Ammon's horn (tissue), 1 donor: ENCODE measurements at places on chromosomes 7 and 10.

GRCh38 chr10:73872190-73872710, 2.1 kb downstream of the CAMK2G start:
- DNase-seq = peak; percentile 57

- DNase-seq = no peak
Observed at GRCh38 chr7:885261-885892, 9.0 kb downstream of the GET4 start.

DNA sequence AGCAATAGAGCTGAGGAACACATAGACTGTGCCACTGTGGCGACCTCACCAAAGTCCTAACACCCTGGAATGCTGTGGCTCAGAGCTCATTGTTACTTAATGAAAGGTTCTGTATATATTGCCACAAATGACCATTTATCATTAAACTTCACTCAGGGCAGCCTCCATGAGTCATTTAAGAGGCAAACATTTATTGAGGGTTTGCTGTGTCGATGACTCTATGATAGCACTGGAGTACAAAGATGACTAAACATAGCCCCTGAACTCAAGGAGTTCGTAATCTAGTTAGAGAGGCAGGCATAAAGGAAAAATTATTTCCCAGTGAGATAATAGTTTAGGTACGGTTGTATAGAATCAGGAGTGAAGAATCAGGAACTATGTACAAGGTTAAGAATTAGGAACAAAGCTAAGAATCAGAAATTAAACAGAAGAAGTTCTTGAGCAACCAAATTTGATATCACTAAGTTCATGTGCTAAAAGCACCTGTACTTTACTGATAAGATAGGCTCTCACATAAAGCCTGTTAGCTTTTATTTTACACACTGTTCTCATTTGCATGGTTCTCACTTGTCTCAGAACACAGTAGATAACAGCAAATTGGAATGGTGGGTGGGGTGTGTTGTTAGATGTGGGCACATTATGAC, 7.9 kb downstream of the ENTPD7 start:
- DNase-seq = peak; percentile 7

GRCh38 chr7:118602090-118602489, 377.6 kb downstream of the ANKRD7 start:
- no peak for DNase-seq

- DNase-seq = no peak
Observed at GRCh38 chr7:47520406-47520805, 61.5 kb downstream of the TNS3 start.

GRCh38 chr7:121273467-121274167, 55.2 kb upstream of the WNT16 start:
- no peak for DNase-seq

DNA sequence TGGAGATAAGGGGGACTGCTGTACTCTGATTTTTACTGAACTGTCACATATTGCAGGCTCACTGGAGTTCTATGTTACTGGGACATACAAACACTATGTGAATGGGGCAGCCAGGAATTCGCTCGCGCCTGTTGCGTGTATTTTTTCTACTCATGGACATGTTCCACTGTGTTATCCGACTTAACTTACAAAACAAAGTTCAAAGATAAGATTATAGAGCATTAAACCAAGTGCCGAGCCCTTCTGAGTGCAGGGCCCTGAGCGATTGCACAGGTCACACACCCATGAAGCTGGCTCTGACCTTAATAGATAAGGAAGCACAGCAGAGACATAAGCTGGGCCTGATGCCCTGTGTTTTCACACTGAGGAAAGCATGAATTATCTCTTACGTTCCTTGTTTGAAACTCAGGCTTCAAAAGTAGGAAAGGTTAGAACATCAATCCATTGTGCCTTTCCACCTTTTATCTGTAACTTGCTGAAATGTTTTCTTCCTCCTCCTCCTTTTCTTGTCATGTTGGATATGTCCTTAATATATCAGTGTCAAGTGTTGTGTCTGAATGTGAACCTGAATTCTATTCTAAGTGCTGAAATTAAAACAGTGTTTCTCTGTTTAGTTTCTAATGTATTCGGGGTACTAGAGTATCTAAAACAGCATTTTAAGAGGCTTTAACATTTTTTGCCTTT, 273.8 kb downstream of the AUTS2 start:
- DNase-seq = no peak

DNA sequence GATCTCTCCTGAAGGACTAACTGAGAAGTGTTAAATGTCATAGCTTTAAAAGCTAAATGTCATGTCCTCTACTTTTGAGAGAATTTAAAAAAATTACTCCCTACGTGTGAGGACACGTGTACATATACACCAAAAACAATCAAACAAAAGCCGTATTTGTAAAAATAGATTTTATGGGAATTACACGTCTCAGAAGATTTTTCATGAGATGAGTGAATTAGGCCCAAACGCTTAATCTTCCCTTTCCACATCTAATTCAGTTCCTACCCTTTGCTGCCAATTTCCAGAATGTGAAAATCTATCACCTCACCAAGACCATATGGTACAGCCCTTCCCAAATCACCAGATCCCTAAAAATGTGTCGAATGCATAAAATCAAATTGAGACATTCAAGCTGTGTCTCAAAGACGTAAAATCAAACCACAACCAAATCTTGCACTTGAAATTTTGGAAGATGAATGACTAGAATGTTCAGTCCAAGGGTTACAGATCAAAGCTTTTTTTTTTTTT, 1.0 kb upstream of the CTTNBP2 start:
- no peak for DNase-seq

- no peak for DNase-seq
Observed at GRCh38 chr10:3868271-3868664, 83.3 kb upstream of the KLF6 start.

- DNase-seq = no peak
Observed at GRCh38 chr7:2862831-2863361, 18.8 kb upstream of the GNA12 start.

GRCh38 chr7:42453931-42454361, 216.9 kb upstream of the GLI3 start:
- DNase-seq = no peak

GRCh38 chr10:34112171-34112782, 702.8 kb downstream of the PARD3 start:
- DNase-seq = no peak

GRCh38 chr7:98281757-98282606, 496 bp downstream of the BRI3 start:
- no peak for DNase-seq

GRCh38 chr7:133501771-133502170, 248.9 kb downstream of the EXOC4 start:
- no peak for DNase-seq

DNA sequence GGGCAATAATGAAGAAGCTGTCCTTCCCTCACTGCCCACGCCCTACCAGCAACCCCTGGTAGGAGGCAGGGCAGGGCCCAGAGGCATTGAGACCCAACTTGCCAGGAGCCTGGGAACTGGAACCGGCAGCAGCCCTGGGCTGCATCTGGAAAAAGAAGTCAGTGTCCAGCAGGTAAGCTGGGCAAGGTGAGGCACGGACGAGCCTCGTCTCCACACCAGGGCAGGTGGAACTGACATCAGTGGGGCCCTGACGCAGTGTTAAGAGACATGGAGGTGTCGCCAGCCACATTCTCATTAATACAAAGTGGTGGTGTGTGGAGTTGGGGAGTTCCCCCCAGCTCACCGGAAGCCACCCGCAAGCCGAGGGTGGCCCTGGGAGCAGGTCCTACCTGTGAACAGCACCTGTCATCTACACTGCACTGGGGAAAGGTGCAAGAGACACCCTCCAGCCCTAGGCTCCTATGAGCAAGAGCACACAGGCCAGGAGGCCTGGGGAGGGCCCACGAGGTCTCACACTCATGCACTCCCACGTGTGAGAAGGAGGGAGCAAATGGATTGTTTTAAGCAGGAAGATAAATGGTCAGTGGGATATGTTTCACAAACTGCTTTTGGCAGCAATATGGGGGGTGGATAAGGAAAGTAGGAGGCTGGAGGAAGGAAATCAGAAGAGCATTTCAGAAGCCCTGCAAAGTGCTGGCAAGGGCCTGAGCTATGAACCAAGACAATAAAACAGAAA, 53.6 kb downstream of the COBL start:
- DNase-seq = no peak

GRCh38 chr10:62907470-62908212, 91.5 kb upstream of the EGR2 start:
- DNase-seq = no peak

DNA sequence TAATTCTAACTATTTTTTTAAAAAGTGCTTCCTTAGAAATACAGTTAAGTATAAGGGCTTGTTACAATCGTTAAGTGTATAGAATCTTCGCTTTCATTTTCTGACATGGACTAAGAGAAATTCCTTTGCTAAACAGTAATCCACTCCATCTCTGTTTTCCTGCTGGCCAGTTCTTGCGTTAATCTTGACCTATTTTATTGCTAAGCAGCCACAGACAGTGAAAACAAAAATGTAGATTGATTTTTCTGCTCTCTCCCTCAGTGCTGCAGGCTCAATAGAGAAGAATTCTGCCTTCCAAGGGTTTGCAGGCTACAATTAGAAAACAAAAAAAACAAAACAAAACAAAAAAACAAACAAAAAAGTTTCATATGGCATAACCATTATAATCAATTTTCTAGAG, 310.4 kb upstream of the ADARB2 start:
- no peak for DNase-seq

- DNase-seq = no peak
Observed at GRCh38 chr10:119006451-119007210, 22.9 kb upstream of the NANOS1 start.

DNA sequence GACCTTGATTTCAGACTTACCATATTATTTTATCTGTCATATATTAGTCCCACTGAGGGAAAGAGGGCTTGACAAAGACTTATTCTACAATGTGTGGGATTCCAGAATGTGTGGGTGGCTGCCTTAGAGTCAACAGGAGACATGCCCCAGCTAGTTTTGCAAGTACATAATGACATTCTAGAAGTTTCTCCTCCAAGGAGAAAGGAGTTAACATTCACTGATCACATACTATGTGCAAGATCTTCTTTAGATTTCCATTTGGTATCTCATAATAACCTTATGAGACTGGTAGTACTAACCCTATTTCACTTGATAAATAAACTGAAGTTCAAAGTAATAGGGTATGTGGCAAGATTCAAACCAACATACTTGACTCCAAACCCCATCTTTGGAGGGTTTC, 25.2 kb downstream of the IRF5 start:
- no peak for DNase-seq

DNA sequence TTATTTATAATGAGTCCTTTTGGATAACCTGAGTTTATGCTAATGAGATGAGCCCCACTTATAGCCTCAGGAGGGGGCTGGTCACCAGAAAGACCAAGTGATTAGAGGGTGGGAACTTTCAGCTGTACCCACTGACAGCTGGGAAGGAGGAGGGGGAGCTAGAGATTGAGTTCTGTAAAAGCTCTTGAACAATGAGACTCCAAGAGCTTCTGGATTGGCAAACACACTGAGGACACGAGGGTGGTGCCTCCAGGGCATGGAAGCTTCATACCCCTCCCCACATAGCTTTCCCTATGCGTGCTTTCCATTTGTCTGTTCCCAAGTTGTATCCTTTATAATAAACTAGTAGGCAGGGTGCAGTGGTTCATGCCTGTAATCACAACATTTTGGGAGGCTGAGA, 20.3 kb downstream of the MRPS24 start:
- DNase-seq = no peak

- no peak for DNase-seq
Observed at GRCh38 chr10:86960863-86961434, 2.5 kb downstream of the SNCG start.

DNA sequence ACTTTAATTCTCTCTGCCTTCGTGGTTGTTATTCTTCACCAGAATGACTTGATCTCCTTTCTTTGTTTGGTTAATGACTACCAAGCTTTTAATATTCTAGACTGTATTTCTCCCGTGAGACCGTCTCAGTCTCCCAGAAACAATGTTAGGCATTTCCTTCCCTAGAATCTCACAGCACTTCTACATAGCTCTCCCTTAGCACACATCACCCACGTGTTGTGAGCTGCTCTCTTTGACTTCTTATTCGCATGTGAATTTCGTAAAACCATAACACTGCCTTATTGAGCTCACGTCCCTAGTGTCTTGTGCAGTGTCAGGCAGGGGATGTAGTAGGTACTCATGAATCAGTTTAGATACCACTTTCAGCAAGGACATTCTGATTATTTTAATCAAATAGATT, 57.5 kb upstream of the MGAM2 start:
- DNase-seq = no peak

DNA sequence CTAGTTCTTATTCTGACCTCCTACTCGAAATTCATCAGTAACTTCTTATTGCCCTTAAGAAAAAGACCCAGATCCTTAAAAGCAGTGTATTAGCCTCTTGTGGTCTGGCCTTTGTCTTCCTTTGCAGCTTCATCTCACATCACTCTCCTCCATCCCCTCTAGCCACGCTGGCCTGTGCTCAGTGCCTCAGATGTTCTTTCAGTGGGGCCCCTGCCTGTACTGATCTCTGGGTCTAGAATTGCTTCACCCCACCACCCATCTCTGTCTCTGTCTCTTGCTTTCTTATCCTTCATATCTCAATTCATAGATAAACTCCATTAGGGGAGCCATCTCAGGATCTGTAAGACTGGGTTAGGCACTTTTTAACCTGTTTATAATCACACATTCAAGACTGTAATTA, 1178.5 kb upstream of the C7orf33 start:
- no peak for DNase-seq

DNA sequence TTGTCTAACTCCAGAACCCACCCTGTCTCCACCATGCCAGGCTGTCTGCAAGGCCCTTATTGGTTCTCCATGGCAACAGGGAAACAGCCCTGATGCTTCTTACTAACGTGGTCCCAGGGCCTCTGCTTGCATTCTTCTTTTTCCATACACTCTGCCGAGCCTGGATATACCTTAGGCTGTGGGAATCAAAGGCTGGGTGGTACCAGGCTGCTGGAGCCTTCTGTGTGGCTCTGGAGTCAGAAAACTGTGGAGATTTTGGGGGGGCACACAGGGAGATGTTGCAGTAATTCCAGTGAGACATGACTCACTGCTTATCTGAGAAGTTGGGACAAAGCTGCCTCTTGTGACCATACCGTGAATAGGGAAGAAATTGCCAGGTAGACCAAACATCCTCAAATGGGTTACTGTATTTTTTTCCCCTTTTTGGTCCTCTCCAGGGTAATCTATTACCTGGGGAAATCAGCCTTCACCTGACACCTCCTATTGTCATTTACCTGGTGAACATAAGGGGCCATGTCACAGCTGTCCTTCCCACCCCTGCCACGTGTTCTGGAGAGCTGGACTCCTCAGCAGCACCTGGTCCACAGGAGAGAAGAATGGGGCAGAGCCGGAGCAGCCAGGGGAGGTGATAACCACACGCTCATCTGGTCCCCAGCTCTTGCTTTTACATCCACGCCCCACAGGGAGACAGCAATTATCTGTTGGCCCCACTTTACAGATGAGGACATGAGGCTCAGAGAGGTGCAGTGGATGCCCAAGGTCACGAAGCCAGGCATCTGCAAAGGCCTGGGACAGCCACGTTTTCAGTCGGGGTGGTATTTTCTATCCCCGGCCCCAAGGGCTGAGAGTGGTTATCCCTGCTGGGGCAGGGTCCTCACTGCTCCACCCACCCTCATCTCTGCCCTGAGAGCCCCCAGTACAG, 4.6 kb downstream of the CHST3 start:
- DNase-seq = no peak

- DNase-seq = no peak
Observed at GRCh38 chr10:28087661-28088351, 88.9 kb upstream of the ODAD2 start.
